ENCODE measurements at places on chromosomes 6 and 20.

- no peak for DNase-seq
Observed at GRCh38 chr6:40438246-40438887, 148.8 kb downstream of the LRFN2 start.

GRCh38 chr20:36462440-36463211, 78.7 kb upstream of the MYL9 start:
- DNase-seq, result peak; percentile 51

GRCh38 chr6:7261032-7261841, 51.8 kb downstream of the SSR1 start:
- peak; percentile 86 for DNase-seq

- DNase-seq, result no peak
Observed at GRCh38 chr6:446418-447366, 55.1 kb downstream of the IRF4 start.

DNA sequence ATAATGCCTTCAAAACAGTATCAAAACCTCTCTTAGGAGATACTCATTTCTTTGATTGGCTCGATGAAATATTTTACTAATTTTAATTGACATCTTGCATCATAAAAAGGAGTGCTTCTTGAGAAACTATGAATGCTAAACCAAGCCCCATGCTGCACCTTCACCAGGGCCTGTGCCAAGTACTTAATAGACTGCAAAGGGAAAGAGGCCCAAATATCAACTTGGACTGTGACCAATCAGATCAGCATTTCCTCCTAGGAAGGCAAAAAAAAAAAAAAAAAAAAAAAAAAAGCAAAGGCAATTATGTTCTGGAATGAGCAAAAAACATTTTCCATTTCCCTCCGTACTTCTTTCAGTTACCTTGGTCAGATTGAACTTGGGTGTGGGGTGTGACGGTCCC, 253.0 kb upstream of the SOX4 start:
- DNase-seq, result peak; percentile 9

DNA sequence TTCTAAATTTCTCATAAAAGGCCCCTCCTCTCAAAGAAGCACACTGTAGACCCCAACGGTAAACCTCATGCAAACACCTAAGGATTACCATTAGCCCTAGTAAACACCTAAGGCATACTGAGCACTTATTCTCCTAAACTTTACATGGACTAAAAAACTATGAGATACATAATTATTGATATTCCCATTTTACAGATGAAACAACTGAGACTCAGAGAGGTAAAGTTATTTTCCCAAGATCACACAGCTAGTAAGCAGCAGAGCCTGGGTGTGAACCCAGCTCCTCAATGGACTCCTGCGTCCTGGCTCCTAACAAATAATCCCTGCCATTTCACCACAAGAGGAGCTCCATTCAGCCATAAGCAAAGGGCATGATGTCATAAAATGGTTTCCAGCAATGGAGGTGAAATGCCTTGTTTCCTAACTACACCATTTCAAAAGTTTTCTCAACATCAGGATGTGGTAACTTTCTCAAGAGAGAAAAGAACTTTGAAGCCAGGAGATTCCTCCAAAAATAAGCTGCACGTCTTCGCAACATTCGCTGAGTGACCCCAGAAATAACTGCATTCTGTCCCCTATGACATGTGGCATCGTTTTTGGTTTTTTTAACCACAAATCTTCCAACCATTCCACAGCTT, 4.1 kb downstream of the ATP9A start:
- peak; percentile 23 for DNase-seq

GRCh38 chr20:1993986-1994385, at the start of gene PDYN:
TSS of gene PDYN (minus strand) at chr20:1994058. CDS start at chr20:1983084, 10,974 bp downstream.
- DNase-seq, result no peak

DNA sequence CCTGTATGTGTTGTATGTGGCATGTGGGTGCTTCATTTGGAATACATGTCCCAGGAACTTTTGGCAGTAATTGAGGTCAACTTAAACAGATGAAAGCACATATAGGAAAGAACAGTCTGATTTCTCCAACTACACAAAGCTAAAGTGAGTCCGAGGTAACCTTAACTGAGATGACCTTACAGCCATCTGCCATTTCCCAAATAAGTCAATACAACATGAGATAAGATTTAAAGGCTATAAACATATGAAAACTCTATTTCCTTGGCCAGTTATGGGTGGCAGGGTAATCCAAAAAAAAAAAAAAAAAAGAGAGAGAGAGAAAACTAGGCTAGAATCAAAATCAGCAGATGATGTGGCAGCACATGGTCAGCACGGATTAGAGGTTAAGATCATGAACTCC, 1068.3 kb downstream of the KHDRBS2 start:
- no peak for DNase-seq

- DNase-seq, result no peak
Observed at GRCh38 chr6:40325041-40325440, 262.1 kb downstream of the LRFN2 start.

DNA sequence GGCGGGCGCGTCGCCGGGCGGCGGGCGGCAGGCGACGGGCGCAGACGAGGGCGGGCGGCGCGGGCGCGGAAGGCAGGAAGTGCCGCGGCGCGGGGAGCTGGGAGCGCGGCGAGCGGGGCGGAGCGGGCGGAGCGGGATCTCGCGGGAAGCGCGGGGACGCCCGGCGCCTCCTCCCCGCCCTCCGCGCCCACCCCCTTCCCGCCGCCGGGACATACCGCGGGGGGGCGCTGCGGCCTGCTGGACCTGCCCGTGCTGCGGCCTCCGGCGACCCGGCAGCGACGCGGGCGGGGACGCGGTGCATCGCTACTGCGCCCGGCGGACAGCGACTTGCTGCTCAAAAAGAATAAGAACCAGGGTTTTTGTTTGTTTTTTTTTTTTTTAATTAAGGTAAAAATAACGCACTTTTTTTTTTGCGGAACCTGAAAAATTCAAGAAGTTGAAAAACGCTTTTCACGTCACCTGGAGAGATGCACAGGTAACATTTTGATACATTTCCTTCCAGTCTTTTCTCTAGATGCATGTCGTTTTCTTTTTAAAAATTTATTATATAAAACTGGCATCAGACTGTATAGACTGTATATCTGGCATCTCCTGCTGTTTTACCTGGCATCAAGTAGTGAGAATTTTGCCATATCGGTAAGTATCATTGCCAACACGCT, at the start of gene CENPB:
CENPB (minus strand) TSS at position 76 of the 659 bp plus-strand sequence. CDS start 257 bp downstream, outside the sequence.
- peak; percentile 79 for DNase-seq

- no peak for DNase-seq
Observed at GRCh38 chr6:45461486-45461885, 83.8 kb upstream of the SUPT3H start.

DNA sequence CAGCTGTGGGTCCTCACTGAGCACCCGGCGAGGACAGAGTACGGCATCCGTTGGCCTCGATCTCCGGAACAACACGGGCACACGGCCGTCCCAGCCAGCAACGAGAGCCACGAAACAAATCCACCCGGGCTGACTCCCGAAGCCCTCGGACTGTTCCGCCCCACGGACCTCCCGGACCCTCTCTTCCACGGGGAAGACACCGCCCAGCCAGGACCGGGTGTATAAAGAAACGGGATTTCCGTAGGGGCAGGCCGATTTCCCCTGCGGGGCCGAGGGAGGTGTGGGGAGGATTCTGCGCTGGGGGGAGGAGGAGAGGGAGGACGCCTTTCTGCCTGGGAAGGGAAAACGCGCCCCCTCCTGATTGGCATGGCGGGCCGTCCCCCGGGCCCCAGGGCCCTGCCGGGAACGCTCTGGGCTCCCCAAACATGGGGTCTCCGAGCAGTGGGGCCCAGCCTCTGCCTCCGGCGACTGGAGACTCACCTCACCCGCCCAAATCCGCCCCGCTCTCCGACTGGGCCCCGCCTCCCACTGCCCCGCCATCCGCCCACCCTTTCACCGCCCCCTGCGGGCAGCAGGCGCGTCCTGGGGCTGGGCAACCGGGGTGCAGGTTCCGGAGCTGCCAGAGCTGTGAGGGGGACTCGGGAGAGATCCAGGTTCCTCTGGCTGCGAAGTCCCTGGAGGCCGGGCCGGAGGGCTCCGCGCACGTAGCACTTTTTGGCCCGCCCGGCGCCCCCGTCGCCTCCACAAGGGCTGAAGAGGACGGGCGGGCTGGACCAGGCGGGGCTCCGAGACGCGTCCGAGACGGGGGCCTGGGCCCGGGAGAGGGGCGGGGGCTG, 679 bp upstream of the PPDPF start:
- peak; percentile 53 for DNase-seq

DNA sequence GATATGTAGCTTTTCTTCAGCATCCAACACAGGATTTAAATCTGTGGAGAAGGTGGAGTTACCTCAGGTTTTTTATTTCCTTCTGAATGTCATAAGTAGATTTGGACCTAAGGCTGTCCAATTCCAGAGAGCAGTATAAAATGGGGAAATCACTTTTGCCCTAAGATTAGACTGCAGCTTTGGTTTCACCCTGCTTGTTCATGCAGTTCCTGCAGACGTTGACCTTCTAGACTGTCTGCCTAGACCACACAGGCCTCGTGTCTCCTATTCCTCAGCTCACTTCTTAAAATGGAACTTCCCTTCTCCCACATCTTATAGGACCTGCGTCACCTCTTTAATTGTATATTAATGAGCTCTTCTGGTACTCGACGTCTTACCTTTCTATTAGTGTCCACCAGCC, 26.0 kb upstream of the C6orf62 start:
- no peak for DNase-seq

DNA sequence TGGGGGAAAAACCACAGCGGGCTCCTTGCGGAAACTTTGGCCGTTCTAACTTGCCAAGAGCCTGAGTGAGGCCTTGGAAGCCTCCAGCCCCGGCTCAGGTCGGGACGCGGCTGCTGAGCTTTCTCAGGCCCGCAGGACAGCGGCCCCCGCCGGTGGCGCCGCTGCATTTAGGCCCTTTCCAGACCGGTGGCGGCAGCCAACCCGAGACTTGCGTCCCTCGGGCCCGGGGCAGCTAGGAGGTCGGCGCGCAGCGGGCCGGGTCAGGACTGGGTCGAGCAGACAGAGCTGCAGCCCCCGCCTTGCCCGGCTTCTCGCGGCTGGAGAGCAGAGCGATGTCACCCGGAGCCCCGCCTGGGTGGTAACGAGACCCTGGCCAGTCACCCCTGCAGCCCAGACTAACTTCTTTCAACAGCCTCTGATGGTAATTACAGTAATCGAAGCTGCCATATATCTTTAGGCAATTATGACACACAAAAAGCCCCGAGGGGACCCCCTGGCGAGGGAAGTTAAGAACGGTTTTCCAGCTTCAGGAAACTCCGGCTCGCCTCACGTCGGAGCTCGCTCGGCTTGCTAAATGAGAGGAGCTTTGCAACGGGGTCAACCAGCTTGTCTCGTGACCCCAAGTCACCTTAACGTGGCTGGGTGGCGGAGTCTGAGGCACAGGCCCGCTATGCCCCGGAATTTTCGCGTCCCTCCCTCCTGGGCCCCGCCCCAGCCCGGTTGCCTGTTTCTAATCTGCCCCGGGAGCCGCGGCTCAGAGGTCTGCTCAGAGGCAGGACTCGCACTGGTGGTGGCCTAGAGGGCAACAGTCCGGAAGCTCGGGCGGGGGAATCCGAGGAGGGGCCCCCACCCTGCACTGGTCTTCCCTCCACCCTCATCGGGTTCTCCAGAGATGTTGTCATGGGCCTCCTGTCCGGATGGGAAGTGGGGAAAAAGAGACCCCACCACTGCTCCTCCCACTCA, 3.0 kb downstream of the NR2E1 start:
- peak; percentile 16 for DNase-seq

- DNase-seq, result no peak
Observed at GRCh38 chr6:103183831-103184411, 1675.8 kb downstream of the HACE1 start.

- DNase-seq, result no peak
Observed at GRCh38 chr20:23286346-23286745, 64.2 kb upstream of the NXT1 start.

- no peak for DNase-seq
Observed at GRCh38 chr20:540391-541201, 3.0 kb downstream of the CSNK2A1 start.

DNA sequence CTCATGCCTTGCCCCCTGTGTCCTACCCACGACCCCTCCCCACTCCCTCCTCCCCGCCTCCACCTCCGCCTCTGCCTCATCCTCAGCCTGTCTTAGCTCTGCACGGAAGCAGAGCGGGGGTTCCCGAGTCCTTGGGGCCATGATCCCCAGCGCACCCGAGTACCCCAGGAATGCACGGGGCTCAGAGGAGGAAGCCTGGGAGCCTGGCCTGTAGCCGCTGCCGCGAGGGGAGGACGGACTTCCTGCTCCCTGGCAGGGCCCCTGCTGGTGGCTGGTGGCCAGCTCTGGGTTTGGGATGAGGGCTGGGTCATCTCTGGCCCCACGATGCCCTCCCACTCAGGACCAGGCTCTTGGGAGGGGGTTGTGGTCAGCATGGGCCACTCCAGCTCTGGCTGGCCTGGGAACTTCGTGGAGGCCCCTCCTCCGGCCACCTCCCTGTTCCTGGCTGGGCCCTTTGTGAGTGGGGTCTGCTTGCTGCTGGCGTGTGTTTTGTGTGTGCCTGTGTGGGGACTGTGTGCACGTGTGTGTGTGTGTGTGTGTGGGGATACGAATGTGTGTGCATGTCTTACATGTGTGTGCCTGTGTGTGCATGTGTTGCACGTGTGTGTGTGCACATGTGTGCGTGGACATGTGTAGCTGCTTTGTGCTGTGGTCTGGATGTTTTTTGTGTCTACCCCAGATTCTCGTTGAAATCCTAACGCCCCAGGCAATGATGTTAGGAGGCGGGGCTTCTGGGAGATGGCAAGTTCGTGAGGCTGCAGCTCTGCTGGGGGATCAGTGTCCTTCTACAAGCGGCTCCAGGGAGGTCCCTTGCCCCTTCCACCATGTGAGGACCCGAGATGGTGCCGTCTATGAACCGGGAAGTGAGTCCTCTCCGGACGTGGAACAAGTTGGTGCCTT, 1.3 kb upstream of the RBBP8NL start:
- DNase-seq, result no peak

DNA sequence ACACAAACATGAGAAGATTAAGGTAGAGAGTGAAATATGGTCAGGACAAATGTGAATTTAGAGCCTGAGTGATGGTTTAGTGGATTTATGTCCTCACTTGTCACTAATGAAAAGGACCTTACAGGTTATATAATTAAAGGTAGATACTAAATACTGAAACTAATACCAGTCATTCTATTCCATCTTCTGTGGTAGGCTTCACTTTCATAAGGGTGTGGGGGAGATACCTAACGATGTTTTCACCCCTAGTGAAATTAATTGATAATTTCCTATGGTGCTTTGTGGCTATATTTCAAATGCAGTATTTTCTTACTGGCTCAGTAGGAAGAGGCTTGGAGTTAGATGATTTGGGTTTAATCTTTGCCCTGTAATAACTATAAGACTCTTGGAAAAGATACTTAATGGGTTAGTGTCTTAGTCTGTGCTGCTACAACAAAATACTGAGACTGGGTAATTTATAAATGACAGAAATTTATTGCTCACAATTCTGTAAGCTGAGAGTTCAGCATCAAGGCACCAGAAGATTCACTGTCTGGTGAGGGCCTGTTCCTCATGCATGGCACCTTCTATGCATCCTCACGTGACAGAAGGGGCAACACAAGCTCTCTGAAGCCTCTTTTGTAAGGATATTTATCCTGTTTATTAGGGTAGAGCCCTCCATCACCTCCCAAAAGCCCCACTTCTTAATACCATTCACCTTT, 21.3 kb downstream of the RNF217 start:
- no peak for DNase-seq

- peak; percentile 54 for DNase-seq
Observed at GRCh38 chr20:63977739-63978276, 1.6 kb downstream of the SAMD10 start.

GRCh38 chr20:34004790-34005457, 11.2 kb downstream of the RALY start:
- DNase-seq, result no peak

All from fibroblast of upper back skin (primary cell).